ENCODE measurements at places on chromosomes 5 and 9.

DNA sequence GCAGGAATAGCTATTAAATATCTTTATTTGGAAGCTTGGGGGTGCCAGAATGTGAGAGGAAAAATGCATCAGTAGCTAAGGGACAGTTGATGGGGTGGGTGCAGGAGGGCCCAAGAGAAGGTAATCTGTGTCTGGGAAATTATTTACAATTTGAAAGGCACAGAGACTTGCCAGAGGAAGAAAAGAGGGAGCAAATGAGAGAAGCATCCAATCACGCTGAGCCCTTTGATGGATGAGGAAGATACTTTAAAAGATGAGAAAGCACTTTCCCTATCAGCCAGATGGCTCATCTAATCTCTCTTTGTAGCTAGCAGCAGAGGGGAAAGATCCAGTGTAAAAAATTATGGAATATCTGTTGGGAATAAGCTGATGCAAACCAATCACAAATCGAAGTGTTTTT is 57.0 kb upstream of the ABCA1 start:
- no peak for DNase-seq

DNA sequence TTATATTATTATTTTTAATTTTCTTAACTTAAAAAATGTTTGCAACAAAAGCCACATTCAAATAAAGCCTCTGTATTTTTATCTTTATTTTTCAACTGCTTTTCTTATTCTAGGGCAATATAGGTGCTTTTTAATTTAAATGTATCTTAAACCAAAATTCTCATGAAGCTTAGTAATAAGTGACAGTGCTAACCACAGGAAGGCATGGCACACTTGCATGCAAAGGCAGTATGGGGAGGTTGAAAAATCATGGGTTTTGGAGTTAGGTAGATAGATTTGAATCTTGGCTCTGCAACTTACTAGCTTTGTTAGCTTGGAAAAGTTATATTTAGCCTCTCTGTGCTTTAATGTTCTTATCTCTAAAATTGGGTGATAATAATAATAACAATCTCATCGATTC is 458.0 kb downstream of the DMAC1 start:
- DNase-seq: no peak

- DNase-seq: peak; percentile 72
These were observed 136.5 kb downstream of the CDK5RAP2 start for GRCh38 chr9:120443489-120443888.

GRCh38 chr5:136802383-136802782 is 437.0 kb upstream of the TRPC7 start:
- DNase-seq: no peak

DNA sequence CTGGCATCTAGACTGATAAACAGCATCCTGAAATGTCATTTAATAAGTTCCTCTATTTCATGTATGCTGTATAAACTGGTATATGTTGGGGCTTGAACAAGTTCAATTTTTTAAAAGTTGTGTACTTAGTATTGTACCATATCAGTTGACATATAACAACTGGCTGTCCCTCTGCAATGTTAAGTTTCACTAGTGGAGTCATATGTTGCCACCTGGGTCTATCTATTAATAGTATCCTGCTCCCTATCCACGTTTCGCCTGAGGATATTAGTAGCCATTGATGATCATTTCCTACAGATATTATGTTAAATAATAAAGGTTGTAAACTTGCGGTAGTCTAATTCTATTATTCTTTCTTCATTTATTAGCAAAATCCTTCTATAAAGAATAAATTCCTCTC is 177.6 kb downstream of the RFX3 start:
- no peak for DNase-seq
